HTR-8/SVneo (cell line): ENCODE measurements at places on chromosomes 1 and 21.

DNA sequence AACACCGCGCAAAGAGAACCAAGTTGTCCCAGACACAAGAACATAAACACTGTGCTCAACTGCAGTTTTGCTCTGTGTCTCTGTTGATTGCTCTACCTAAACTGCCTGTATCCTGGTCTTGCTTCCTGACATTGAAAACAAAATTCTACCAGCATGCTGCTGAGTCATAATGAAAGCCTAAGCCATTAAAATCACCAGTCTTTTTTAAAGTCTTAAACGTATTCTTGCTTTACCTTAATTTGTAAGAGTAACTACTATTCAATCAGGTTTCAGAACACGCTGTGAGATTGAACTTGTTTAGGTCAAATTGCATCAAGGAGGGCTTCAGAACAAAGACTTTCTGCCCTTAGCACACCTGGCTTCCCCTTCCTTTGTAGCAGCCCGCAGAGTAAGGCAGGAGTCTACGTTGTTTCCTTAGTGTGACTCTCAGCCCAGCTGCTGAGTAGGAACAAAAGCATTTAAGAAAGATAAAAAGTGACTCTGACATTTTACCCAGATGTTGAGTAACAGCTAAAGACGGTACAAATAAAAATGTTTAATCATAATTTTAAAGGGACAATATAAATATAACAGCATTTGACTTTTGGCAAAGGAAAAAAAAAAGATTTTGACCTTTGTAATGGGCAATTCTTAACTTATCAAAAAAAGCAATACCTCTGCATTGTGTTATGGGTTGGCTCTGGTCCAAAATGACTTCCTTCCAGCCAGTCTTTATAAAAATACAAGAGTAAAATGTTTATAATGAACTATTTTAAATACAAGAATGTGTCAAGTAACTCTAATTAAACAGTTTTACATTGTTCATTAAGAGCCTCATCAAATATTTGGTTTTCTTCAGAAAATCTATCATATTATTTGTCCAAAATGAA is 186.9 kb upstream of the ADGRL4 start:
- DNase-seq: no peak

DNA sequence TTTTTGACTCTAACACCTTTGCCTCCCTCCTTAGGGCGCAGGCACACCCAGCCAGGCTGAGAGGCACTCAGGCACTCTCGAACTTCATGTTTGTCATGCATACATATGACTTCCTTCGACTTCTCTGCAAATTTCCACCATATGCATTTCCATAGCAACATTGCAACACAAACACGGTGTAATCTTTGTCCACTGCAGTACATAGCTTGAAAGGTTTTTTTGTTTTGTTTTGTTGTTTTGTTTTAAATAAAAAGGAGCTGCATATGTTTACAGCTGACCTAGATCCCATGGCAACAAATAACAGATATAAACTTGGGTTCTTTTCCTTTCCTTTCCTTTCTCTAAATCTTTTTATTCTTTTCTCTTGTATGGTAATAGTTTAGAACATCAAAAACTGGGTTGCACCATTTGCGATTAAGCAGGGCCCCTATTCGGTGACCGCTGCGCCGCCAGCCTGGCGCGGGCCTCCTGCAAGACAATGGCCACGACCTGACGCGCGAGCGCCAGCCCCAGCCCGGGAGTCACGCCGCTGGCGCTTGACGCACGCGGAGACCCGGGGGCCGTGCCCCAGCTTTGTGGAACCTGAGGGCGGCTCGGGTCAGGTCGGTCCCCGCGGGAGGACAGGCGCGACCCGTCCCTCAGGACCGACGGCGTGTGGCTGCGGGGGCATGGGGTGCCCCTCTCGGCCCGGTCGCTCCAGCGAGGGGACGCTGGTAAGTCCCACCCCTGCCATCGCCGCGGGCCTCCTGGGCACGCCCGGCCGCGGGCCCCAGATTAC is 35.2 kb downstream of the CCN1 start:
- DNase-seq: no peak

DNA sequence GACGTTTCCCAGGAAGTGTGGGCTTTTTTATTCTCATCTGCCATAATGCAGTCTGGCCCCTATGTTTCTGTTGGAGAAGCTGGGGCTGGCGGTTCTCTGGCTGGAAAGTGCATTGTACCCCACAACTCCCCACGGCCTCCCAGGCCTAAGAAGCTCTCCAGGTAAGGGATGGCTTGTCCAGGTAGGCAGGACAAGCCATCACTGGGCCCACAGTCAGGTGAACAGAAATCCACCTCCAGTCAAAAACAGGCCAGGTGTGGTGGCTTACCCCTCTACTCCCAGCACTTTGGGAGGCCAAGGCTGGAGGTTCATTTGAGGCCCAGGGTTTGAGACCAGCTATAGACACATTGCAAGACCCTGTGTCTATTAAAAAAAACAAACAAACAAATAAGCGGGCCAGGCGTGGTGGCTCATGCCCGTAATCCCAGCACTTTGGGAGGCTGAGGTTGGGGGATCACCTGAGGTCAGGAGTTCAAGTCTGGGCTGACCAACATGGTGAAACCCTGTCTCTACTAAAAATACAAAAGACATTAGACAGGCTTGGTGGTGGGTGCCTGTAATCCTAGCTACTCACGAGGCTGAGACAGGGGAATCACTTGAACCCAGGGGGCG is 3.1 kb upstream of the WNT9A start:
- no peak for DNase-seq

DNA sequence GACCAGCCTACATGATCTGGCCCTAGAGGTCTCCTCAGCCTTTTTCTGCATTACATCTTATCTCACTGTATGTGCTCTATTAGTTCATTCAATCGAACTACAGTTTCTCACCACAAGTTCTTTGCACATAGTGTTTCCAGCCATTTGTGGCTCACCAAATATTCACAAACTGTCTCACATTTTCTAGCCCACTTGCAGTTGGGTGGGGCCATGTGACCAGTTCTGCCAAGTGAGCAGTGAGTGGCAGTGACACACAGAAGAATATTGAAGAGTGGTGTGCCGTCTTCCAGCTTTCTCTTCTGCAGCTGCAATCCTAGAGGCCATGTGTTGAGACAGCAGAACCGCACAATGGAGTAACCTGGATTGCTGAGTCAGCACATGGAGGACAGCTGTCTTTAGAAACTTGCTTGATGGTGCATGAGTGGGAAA is 103.2 kb upstream of the ZNF644 start:
- no peak for DNase-seq

GRCh38 chr1:25803368-25803767 is 3.4 kb downstream of the SELENON start:
- DNase-seq: no peak

- no peak for DNase-seq
Observed at GRCh38 chr1:31523769-31524168, 52.5 kb upstream of the TINAGL1 start.

DNA sequence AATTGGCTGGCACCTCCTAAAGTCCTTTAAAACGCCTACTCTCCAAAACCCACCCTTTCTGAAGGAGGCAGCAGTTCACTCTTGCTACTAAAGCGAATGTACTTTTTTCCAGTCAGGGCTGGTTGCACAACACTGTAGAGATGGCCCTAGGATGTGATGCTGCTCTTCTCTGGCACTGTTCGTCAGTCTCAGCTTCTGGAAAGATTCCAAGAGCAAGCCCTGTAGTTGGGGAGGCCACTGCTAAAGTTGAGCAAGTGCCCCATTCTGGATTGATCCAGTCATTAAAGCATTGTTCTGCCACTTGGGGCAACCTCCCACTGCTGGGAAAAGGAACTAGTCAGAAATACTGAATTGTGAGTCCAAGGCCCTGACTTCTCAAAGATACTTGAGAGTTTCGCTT is 28.5 kb upstream of the KCNQ4 start:
- no peak for DNase-seq

- no peak for DNase-seq
Observed at GRCh38 chr1:171654942-171655745, 2.7 kb upstream of the MYOC start.

- no peak for DNase-seq
Observed at GRCh38 chr21:29389136-29389535, 90.4 kb downstream of the BACH1 start.

DNA sequence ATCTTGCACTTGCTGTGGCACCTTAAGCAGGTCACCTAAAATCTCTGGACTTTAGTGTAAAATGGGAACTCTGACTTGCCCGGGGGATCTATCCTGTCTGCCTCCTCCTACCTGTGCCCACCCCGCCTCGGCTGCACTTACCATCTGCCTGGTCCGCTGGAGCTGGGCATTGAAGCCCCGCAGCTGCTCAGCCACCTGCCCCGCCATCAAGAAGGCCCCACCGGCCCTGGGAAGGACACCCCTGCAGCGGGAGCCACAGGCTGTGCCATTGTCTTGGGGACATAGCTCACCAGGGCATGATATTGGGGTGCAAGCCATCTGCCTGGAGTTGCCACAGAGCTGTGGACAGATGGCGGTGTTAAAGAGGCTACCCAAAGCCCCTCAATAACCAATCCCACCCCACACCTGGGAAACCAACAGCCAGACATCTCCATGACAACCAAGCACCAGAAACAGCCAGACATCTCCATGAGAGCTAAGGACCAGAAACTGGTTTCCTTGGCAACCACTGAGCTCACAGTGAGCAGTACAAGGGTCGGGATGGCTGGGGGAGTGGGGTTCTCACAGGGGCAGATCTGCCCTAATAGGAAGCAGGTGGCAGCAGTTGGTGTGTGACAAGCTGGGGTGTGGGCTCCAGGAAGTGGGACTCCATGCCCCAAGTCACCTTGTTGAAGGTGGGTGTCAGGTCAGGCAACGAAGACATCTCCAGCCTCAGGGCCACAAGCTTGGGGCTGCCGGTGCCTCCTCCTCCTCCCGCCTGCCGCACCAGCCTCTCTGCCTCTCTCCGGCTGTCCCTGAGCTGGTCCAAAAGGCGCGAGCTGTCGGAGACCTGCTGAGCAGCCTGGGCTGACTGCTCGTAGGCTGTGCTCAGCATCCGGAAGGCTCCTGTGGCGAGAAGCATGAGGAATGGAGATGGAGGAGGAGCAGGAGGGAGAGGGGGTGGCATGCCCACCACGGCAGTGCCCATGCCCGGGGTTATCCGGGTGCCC is 29.1 kb downstream of the LAMB3 start:
- no peak for DNase-seq

DNA sequence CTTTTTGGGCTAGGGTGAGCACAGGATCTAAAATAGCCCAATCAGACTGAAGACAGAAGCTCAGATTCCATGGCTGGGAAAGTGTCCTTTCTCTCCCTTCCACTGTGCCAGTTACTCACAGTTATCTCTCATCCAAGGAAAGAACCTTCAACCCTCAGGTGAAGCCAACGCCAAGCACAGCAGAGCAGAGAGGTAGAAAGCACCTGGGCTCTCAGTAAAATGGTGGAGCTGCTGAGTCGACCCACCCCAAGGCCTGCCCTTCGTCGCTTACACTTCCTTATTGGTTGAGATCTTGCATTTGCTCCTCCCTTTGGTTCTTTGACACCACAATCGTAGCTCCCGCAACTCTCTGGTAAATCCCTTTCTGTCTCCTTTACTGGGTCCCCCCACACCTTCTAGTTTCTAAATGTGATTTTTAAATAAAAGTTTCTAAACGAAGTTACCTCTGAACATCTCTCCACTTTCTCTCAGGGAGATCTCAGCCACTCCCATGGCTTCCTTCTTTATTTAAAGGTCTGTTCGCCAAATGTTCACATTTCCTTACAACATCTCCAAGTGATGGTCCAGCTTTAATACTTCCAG is 27.5 kb upstream of the SLC30A1 start:
- no peak for DNase-seq

DNA sequence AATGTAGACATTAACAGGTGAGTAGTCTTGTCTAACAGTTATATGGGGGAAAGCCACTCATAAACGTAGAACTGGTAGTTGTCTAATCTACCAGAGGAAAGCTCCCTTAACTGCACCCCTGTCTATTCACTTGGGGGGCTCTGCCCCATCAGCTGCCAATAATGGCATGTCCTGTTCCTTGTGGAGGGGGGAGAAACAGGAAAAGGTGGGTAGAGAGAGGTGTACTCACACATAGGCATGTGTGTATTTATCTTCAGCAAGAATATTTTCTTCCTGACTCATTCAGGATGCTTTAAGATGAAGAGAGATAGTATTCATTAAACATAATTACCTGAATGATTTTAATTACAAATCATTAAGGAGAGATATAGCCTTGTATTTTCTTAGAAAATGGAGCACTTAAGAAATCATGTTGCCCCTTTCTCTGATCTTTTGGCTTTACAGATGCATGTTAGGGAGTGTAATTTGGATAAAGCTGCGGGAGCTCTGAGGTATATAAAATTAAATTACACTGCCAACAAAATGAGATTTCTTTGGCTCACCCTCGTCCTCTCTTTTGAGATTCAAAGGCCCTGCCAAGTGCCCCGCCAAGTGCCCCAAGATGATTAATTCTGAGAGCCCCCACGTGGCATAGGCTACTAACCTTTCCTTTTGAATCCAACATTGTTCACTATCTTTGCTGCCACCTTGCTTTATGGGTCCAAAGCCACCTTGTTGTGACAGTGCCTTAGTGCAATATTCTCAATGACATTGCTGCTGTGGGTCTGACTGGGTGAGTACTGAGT is 286.3 kb upstream of the LYPLAL1 start:
- no peak for DNase-seq

DNA sequence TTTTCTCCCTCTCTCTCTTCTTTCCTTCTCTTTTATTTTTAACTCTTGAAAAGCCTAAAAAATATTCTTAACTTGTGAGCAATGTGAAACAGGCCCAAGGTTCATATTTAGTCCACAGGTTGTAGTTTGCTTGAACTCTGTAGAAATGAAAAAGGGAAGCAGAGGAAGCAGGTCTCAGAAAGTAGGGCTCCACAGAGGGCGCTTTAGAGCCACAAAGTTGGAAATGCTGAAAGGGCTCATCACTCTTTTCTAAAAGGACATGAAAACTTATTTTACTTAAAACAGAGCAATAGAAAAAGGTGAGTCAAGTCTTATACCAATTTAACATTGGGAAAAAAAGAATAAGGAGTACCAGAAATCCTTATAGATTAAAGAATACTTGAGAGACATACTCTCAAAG is 247.0 kb downstream of the USP25 start:
- DNase-seq: no peak

DNA sequence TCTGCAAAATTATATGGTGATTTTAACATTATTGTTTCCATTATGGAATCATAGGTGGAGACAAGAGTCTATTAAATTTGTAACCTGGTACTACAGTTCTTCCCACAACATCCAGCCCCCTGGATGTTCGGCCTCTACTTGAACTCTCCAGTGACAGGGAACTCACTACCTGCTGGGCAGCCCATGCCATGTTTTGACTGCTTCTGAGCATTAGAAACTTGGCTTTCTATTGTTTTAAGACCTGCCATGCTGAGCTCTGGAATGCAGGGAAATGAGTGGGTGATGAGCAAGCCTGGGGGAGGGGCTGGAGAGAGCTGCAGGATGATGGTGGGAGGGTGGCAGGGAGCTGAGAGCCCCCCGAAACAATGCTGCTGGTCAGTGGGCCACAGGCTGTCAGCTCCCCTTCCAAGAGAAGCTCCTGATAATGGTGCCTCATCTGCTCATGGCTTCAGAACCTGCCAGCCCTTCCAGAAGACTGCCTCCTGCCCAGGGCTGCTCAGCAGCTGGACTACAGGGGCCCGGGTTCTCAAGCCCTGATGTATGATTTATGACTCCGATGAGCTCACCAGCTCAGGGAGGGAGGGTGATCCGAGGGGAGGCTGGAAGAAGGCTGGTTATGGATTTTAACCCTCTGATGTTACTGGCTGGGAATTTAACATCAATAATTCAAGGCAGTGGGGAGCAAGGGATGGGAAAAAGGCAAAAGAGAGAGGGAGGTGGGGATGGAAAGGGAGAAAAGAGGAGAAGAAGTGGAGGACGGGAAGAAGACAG is 205.0 kb downstream of the HIVEP3 start:
- DNase-seq: peak; percentile 92

GRCh38 chr1:15994590-15995351 is 9.3 kb upstream of the SRARP start:
- no peak for DNase-seq

GRCh38 chr1:47756411-47756810 is 240.8 kb downstream of the TRABD2B start:
- no peak for DNase-seq

- no peak for DNase-seq
Observed at GRCh38 chr1:26696654-26697430, 1.0 kb downstream of the ARID1A start.
